Testis (tissue), 5 donors: ENCODE measurements at places on chromosomes 12 and 14.

GRCh38 chr12:49346659-49347310, at the start of gene DNAJC22:
TSS of gene DNAJC22 (plus strand) at chr12:49346888. CDS start at chr12:49348873, 1,985 bp downstream.
- DNase-seq = peak; percentile 25

DNA sequence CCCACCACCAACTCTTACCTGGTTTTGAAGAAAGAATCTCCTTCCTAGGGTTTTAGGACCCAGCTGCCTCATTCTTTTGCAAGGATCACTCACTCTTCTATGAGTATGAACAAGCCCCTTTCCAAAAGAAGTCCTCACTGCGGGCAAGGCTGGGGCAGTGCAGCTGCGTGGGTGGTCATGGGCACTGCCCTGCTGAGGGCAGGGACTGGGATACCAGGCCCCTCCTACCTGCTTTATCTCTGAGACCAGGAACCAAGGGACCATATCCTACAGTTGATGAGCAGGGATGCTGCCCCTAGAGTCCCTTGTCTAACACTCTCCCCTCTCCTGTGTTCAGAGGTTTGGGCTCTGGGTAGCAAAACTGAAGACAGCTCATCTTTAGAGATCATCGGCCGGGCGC, 20.5 kb downstream of the HPD start:
- no peak for DNase-seq

- no peak for DNase-seq
These were observed 161.3 kb upstream of the BMP4 start for GRCh38 chr14:54117924-54118323.

GRCh38 chr14:96754845-96755184, 42.4 kb upstream of the VRK1 start:
- DNase-seq = peak; percentile 25

GRCh38 chr14:63717702-63718101, 10.2 kb downstream of the SGPP1 start:
- no peak for DNase-seq

DNA sequence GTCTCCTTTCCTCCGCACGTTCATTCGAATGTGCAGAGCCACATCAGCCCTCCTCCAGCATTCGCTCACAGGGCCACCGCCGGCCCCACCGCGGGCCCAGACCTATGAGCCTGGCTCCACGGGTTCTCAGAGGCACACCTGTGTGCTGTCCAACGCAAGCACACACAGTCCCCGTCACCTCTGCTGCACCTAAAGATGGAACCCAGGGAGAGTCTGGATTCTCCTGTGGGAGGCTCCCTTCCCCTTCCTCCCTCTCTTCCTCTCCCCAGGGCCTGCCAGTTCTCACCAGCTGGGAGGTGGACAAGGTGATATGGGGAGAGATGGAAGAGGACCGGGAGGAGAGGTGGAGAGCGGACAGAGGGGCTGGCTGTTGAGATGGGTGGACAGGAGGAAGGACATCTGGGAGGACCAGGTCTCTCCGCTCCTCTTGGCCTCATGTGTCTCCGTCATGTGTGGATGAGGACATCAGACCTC, 4.9 kb upstream of the AQP6 start:
- no peak for DNase-seq

DNA sequence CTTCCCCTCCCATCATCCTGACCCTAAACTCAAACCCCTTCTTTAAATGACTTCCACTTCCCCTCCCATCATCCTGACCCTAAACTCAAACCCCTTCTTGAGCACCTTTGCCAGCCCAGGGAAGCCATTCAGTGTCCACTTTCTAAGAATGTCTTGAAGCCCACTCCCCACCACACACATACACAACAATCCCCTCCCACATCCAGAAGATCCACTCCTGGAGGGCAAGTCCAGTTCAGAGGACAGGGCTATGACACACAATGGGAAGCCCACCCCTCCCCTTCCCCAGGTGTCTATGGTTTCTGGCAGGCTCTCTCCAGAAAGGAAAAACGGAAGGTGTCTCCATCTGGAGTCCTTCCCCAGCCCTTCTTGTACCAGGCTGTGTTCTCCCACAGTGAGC, 117.1 kb downstream of the KCNA5 start:
- DNase-seq = no peak
